Caco-2 (cell line): ENCODE measurements at places on chromosomes 1 and 21.

- DNase-seq: no peak
These were observed 32.6 kb upstream of the TLR5 start for GRCh38 chr1:223175633-223176032.

DNA sequence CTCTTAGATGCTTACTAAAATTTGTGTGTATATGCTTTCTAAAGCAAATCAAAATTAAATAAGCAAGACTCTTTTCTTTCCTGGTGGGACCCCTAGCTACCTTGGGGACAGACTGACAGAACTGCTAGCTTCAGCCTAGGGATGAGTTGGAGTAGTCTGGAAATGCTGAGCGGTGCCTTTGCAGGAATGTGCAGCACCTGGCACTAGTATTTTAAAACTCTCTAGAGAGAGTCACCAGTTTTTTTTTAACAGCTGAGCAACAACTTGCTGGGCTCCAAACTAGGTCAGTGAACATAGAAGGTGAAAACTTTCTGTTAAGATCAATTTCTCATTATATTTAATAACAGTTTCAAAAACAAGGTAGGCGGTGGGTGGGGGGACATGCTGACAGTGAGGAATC is 56.8 kb downstream of the NUF2 start:
- DNase-seq: no peak

- DNase-seq: no peak
These were observed 344.5 kb upstream of the GREM2 start for GRCh38 chr1:240956424-240956823.

DNA sequence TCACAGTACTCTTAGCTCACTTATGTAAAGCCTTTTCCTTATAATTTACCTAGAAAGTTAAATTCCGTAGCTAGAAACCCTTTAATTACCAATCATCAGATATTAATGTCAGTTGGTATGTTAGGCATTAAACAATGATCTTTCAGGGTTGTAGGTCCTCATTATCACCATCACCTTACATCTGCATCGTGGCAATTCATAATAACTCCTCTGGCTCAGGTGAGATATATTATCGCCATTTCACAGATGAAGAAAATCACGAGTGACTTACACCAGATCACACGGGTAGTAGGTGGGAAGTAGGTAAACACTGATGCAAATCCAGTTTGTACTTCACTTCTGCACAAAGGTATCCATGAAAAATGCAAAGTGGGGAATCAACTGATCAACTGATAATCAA is 639 bp downstream of the NUP133 start:
- DNase-seq: no peak

DNA sequence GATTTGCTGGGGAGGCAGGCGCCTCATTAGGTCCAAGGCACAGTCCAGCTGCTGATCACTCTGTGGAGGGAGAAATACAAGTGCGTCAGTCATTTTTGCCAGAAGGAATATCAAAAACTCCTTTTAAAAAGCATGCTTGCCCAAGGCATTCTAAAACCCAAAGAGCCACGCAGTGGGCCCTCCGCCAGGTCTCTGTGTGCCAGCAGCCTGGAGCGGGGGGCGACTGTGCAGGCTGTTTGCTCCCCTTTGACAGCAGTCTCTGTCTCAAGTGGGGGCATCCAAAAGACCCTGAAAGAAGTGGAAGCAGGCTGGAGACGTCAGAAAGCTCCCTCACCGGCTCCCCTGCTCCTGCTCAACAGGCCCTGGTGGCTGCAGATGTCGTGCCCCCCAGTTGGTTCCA is 65.6 kb downstream of the CAPZB start:
- no peak for DNase-seq

DNA sequence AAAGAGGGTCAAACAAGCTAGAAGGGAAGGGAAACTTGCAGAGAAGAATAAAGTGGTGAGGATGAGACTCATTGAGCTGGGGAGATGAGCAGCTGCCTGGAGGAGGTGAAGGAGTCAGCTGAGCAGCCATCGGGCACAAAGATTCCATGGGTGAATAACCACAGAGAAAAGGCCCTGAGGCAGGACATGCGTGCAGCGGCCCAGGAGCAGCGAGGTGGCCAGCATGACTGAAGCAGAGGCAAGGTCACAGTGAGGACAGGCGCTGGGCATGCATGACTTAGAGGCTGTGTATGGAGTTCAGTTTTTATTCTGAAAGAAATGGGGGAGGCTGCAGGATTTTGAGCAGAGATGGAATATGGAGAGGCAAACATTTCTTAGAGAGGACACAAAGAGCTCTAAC is 24.9 kb downstream of the OLFML2B start:
- no peak for DNase-seq

- no peak for DNase-seq
These were observed 11.9 kb upstream of the VAV3 start for GRCh38 chr1:107976836-107977235.

GRCh38 chr21:41584603-41585176 is 76.7 kb upstream of the TMPRSS2 start:
- DNase-seq: no peak

- DNase-seq: no peak
These were observed 47.0 kb upstream of the DIP2A start for GRCh38 chr21:46411691-46412090.

DNA sequence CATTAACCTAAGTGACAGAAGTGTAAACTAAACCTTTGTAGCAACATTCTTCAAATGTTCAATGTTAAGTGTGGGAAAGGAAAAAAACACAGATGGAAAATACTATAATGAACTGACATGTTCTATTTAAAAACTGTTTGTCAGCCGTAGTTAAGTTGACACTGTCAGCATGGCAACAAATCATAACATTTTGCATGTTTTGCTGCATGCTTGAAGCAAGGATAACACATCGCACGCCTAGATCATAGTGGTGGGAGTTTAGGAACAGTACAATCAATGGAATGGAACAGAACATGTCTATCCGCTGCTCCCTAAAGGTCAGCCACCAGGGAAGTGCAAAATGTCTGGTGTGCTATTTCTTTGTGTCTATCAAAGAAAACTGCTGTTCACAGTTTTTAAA is 62.5 kb upstream of the ESRRG start:
- no peak for DNase-seq

DNA sequence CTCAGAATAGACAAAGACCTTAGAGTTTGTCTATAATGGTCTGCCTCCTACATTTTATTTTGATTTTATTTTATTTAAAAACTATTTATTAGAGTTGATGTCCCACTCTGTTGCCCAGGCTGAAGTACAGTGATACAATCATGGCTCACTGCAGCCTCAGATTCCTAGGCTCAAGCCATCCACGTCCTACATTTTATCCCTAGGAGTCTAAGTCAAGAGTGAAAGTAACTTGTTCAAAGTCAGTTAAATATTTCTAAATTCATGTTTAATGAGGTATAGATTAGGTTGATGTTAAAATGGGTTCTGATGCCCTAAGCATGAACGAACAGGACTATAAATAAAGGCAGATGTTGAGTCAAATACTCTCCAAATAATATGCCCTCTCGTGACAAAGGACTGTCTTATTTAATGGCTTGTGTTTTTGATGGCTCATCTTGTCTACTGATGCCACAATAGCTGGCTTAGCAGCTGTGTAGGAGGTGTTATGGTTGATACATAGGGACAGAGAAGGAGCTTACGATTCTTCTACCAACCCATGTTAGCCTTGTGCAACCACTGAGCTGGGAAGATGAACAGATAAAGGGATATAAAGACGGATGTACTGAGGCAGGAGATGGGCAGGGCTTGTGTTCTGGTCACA is 66.0 kb upstream of the CR1L start:
- DNase-seq: no peak

GRCh38 chr1:185632659-185633423 is 101.3 kb upstream of the HMCN1 start:
- DNase-seq: no peak

DNA sequence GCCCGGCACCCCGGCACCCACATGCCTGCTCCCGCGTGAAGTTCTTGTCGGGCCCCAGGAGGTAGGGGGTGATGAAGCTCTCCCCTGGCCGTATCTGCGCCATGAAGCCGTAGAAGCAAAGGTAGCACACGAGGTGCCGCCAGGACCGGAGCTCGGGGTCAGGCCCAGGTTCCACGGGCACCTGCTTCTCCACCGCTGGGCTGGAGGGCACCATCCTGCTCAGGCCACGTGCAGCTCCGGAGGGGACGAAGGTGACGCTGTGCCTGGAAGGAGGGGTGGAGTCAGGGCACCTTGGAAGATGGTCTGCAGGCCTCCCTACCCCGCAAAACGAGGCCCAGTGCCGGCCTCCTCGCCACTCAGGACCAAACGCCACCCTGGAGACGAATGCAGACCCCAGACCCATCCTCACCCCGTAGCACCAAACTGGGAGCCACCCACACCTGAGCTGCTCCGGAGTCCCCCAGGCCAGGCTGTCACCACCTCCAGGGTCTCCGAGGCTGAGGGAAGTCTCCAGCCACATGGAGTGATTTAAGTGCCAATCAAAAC is 4.4 kb downstream of the SLC19A1 start:
- DNase-seq: no peak

GRCh38 chr21:42039911-42040351 is 29.8 kb upstream of the ZBTB21 start:
- DNase-seq: no peak

GRCh38 chr1:60990714-60991090 is 91.7 kb upstream of the NFIA start:
- DNase-seq: no peak

DNA sequence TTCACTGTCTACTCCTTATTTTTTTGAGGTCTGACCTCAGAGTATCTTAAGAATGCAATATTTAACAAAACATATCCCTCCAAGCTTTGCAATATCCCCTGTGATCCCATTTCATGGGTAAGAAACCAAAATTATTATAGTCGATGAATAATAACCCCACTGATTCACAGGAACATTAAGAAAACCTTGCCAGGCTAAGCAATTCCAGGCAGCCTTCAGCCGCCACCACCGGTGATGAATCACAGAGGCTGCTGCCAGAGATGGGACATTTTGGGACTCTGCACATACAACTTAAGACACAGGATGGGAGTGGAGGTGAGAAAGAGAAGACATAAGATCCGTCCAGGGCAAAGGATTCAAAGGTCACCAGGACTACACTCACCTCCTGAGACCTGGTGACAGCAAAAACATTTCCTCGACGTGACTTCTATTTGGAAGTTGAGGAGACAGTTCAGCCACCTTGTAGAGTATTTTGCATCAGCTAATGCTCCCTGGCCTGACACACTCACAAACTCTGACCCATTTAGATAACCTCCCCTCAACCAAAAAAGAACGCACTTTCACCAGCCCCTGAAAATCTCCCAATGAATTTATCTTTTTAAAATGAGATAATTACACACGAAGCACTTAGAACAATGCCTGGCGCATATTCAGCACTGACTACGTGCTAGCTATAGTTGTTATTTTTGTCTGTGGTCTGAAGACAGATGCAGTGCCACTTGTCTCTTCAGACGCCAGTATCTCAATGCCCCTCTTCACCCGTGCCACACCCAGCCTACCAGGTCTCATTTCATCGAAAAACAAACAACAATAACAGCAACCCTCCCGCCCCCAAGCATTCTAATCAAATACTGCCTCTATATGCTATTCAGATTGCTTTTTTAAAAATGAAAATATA is 17.8 kb upstream of the OVAAL start:
- no peak for DNase-seq

- DNase-seq: peak; percentile 76
These were observed 52.8 kb downstream of the CAPN2 start for GRCh38 chr1:223765036-223765718.

- DNase-seq: no peak
These were observed 820.7 kb downstream of the NCAM2 start for GRCh38 chr21:21818898-21819297.

GRCh38 chr1:7596126-7596965 is 174.8 kb upstream of the VAMP3 start:
- DNase-seq: peak; percentile 13

DNA sequence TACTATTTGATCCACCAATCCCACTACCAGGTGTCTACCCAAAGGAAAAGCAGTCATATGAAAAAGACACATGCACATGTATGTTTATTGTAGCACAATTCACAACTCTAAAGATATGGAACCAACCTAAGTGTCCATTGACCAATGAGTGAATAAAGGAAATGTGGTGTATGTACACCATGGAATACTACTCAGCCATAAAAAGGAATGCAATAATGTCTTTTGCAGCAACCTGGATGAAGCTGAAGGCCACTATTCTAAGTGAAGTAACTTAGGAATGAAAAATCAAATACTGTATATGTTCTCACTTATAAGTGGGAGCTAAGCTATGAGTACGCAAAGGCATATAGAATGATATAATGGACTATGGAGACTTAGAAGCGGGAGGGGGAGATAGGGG is 12.6 kb downstream of the ADIPOR1 start:
- no peak for DNase-seq

- DNase-seq: no peak
These were observed 355.2 kb downstream of the SMYD3 start for GRCh38 chr1:246151796-246152434.

DNA sequence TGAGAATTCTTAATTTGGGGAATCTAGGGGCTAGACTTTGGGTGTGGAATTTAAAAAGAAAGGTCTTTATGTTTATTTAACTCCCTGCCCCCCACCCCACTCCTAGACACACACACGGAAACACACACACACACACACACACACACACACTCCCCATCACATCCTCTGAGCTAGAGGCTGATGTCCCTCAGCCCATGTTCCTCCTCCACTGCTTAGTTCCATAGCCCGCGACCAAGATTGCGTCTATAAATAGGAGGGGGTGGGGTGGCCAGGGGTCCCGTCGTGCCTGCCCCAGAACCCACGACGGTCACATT is 655 bp upstream of the KIRREL1 start:
- no peak for DNase-seq

DNA sequence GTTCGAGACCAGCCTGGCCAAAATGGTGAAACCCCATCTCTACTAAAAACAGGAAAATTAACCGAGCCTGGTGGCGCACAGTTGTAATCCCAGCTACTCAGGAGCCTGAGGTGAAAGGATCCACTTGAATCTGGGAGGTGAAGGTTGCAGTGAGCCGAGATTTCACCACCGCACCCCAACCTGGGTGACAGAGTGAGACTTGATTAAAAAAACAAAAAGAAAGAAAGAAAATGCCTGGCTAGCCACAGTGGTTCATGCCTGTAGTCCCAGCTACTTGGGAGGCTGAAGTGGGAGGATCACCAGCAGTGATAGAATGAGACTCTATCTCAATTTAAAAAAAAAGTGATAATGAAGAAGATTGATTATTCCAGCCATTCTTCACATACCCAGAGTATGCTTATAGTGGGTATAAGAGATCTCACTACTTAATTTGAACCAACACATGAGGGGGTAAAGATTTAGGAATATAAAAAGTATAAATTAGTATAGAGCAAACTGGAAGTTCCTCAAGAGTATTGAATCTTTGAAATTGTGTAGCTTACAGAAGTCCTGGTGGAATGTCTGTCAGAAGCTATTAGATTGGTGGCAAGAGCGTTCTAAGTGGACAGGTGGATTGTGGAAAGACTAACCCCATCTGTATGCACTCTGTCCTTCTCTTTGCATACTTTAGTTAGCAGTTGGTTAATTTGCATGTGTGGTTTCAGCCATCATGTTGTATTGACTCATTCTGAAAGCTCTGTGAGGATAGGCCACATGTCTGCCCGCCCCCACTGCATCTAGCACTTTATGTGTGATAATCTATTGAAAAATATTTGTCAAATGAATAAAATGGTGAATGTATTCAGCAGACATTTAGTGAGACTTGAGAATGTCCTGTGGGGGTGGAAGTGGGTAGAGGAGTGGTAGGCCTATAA is 25.0 kb downstream of the RLF start:
- no peak for DNase-seq

- DNase-seq: no peak
These were observed 15.3 kb upstream of the TMCO2 start for GRCh38 chr1:40232444-40232843.

- DNase-seq: no peak
These were observed 6.6 kb upstream of the TMEM167B start for GRCh38 chr1:109083923-109084322.
